Effector CD4-positive, alpha-beta T cell (primary cell): ENCODE measurements at places on chromosomes 5 and 9.

- no peak for DNase-seq
Measured at GRCh38 chr9:37466037-37466709, 923 bp upstream of the ZBTB5 start.

DNA sequence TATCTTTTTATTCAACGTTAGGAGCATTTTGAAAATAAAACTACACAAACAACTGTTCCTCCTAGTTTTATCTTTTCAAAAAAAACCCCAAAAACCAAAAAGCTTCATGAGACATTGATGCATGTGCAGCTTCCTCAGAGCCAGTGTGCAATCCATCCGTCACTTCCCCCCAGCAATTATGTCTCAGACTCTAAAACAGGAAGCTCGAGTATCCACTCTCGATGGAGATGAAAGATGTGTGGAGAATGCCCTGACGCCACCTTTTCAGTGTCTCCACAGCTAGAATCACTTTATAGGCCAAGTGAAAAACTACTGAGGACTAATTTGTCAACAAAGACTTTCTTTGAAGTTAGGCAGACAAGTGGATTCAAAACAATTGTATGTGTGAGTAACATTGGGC, 408.9 kb upstream of the SMARCA2 start:
- DNase-seq: no peak

- DNase-seq: no peak
Measured at GRCh38 chr5:106094204-106094607, 1576.5 kb downstream of the EFNA5 start.

DNA sequence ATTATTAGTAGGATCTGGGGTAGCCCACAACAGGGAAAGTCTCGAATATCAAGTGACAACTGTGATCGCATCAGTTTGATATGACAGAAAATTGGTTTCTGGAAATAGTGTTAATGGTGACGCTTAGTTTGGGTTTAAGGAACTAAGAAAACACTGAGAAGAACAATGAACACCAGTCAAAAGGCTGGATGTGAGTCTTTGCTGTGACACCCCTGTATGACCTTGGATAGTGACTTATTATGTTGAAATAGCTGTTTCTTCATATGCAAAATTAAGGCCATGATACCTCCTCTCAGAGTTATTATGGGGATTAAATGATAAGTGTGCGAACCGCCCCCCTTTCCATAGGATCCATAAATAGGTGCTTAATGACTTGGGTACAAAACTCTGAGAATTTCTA, 926 bp downstream of the DNAJC25 start:
- no peak for DNase-seq

DNA sequence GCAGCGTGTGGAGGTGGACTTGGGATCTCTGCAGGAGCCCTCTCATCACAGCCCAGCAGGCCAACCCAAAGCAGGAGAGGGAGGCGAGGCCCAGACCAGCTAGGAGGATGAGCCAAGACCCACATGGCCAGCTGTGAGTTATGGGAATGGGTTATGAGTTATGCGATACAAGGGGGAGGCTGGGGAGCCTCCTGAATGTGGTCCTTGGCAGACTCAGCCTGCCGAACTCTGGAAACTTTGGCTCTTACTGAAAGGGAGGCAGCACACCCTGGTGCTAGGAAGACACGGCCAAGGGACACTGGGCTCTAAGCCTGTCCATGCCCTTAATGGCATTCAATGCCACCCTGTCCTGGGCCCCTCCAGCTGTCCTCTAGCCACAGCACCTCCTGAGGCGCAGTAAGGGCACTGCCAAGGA, 7.7 kb upstream of the VAV2 start:
- DNase-seq: no peak

- DNase-seq: no peak
Measured at GRCh38 chr9:91775708-91776028, 174.4 kb downstream of the ROR2 start.

- no peak for DNase-seq
Measured at GRCh38 chr9:137977571-137978261, 100.1 kb downstream of the CACNA1B start.

- no peak for DNase-seq
Measured at GRCh38 chr5:147616421-147616820, 106.6 kb upstream of the DPYSL3 start.

DNA sequence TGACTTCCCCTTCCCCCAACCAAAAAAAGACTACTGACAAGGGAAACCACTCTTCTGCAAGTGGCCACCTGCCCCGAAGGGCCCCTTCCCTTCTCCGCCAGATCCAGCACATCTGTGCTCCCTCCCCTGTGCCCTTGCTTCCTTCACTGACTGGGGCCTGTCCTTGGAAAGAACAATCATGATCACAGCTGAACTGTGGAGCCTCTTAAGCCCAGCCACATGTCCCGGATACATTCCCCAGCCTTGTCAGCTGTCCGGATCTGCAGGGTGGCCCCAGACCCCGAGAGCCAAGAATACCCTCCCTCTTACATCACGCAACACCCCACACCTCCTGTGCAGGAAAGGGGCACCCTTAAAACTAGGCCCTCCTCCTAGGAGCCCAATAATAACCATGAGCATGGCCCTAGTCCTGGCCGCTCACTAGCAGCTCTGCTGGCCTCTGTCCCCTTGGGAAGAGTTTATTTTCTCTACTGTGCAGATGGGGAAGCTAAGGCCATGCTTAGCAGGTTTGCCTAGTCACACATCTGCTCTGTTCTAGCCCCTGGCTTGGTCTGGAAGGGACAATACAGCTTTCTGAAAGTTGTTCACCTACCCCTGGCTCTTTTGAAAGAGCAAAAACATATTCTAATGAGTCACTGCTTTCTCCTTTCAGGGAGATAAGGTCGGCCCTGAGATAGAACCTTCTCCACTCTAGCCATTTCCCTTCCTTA, 3.8 kb downstream of the SPRY4 start:
- no peak for DNase-seq

DNA sequence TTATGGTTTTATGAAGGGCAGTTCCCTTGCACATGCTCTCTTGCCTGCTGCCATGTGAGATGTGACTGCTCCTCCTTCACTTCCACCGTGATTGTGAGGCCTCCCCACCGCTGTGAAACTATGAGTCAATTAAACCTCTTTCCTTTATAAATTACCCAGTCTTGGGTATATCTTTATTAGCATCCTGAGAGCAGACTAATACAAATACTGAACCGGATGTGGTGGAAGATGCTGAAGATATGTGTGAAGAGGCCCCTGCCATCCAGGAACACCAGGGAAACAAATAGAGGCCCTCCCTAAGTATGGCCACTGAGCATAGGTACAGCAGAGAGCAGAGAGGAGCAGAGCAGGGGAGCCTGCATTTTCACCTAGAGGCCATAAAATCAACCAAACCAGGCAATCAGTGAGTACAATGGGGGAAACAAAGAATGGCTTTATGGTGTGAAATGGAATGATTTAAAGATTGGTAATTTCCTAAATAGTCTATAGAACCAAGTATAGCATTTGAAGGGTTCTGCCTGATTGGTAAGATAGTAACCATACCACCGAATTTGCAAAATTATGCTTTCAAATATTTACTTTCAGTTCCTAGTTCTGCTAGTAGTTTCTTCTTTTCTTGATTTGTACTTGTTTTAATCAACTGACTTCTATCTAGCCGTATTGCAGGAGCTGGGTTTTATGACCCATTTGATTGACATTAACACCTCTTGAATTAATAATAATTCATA, 421.6 kb downstream of the IRX1 start:
- no peak for DNase-seq

GRCh38 chr9:38112049-38112448, 43.0 kb upstream of the SHB start:
- DNase-seq: no peak

GRCh38 chr5:66362046-66362445, 217.9 kb downstream of the SREK1 start:
- DNase-seq: no peak

GRCh38 chr5:132358775-132359174, 10.7 kb upstream of the SLC22A5 start:
- DNase-seq: no peak

DNA sequence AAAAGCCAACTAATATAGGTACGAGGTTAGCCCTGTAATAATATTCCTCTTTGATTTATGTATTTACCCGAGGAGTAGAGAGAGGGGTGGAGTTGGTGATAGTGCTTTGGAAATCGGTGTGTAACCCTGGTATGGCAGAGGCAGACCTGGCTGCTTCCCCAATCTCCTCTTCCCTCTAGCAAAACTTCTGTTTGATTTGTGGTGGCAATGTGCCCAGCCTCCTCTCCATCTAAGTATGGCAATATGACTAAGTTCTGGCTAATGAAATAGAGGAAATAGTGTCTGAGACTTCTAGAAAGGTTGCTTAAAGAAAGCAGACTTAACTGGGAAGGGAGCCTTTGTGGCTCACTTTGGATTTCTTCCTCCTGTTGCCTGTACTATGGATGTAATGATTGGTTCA, 491.1 kb downstream of the ENC1 start:
- DNase-seq: no peak

DNA sequence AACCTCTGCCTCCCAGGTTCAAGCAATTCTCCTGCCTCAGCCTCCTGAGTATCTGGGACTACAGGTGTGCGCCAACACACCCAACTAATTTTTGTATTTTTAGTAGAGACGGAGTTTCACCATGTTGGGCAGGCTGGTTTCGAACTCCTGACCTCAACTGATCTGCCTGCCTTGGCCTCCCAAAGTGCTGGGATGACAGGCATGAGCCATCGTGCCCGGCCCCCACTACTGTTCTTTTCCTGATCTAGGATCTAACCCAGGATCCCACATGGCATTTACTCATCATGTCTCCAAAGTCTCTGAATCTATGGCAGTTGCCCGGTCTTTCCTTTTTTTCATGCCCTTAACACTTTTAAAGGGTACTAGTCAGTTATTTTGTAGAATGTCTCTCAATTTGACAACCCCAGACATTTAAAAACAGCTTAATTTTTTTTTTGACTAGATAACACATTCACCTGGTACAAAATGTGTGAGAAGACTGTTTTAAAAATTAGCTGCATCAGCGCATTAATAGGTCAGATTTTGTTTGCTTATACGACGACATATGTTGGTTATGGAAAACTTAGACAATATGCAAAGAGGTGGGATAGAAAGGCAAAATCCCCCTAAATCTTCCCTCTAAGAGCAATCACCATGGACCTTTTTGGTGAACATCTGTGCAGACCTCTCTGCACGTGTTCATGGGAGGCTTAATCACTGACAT, 46.5 kb downstream of the STOM start:
- DNase-seq: no peak

GRCh38 chr5:147567917-147568598, 58.2 kb upstream of the DPYSL3 start:
- no peak for DNase-seq
